Dorsolateral prefrontal cortex (tissue), 122 donors: ENCODE measurements at places on chromosomes 5 and 9.

GRCh38 chr5:639253-639530 is 27.1 kb downstream of the CEP72 start:
- DNase-seq, result no peak

GRCh38 chr5:93247105-93247504 is 333.9 kb downstream of the NR2F1-AS1 start:
- DNase-seq, result no peak

DNA sequence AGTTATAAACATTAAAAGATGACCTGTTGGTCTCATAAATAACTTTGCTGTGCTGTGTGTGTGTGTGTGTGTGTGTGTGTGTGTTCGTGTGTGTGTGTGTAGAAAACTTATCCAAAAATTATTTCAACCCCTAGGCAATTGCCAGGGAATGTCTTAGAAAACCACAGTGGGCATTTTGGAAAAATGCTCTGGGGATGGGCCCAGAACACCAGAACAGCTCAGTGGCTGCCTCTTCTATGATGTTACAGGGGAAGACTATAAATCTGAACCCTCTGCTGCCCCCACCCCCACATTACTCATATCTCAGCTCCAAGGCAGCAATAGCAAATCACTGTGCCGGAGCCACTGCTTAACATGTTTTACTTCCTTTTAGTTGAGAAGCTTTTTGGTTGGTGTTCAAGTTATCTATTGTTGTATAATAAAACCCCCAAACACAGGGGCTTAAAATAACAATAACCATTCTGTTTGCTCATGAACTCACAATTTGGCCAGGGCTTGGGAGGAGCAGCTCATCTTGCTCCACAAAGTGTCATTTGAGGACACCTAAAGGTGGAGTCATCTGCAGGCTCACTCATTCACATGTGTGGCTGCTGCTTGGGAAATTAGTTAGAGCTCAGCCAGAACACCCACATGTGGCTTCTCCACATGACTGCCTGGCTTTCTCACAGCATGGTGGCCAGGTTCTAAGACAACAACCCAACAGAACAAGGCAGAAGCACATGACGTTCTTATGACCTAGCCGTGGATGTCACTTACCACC is 40.4 kb downstream of the ACTBL2 start:
- no peak for DNase-seq

DNA sequence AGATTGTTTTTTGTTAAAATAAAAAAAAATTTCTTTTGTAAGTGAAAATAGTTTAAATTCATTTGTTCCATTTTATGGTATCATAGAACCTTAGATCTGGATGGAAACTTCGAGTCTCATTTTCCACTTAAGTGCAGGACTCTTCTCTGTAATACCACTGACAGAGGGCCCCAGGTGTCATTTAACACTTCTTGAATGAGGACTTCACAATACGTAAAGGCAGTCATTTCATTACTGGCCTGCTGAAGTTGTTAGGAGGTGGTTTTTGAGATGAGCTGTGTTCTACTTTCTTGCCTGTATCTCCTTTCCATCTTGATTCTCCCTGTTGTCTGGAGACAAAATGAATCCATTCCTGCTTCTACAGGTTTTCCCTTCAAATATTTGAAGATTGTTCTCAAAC is 455.3 kb downstream of the DMRT2 start:
- DNase-seq, result no peak

- DNase-seq, result no peak
Measured at GRCh38 chr5:34914671-34915138, 599 bp downstream of the RAD1 start.

DNA sequence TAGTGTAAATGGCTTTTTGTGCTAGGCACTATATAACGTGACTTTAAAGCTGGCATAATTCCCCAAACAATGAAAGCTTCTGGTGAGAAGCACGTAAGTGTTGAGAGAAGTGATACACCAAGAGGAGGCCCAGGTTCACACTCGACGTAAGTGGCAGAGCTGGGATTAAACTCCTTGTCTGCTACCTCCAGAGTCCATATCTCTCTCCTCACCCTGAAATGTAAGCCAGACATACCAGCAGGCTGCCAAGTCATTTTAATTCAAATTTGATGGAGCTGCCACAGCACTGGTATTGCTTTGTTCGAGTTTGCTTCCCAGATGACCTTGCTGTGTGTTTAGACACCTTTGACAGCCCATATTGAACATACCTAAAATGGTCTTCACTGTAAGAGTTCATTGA is 319.7 kb downstream of the GLIS3 start:
- no peak for DNase-seq

GRCh38 chr5:55904152-55904551 is 53.0 kb downstream of the IL31RA start:
- no peak for DNase-seq

DNA sequence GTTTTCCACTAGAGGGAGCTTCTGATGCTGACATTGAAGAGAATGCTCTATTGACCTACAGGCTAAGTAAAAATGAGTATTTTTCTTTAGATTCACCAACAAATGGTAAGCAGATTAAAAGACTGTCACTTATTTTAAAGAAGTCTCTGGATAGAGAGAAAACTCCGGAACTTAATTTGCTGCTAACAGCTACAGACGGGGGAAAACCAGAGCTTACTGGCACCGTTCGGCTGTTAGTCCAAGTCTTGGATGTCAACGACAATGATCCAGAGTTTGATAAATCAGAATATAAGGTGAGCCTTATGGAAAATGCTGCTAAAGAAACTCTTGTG is 764 bp downstream of the PCDHA11 start:
- DNase-seq, result no peak

- DNase-seq, result no peak
Measured at GRCh38 chr5:145943674-145944121, 7.3 kb downstream of the SH3RF2 start.

GRCh38 chr9:114003758-114004157 is 74.3 kb downstream of the AMBP start:
- no peak for DNase-seq

GRCh38 chr5:38547257-38547656 is 9.2 kb downstream of the LIFR start:
- no peak for DNase-seq

- no peak for DNase-seq
Measured at GRCh38 chr9:110932863-110933262, 105.4 kb downstream of the LPAR1 start.

- no peak for DNase-seq
Measured at GRCh38 chr9:115653171-115653606, 500.4 kb upstream of the PAPPA start.
